Stimulated activated CD8-positive, alpha-beta memory T cell treated with anti-CD3 and anti-CD28 coated beads, Interleukin-7, amount 100 ng/mL, for 1 hour (primary cell): ENCODE measurements at places on chromosomes 2 and 18.

DNA sequence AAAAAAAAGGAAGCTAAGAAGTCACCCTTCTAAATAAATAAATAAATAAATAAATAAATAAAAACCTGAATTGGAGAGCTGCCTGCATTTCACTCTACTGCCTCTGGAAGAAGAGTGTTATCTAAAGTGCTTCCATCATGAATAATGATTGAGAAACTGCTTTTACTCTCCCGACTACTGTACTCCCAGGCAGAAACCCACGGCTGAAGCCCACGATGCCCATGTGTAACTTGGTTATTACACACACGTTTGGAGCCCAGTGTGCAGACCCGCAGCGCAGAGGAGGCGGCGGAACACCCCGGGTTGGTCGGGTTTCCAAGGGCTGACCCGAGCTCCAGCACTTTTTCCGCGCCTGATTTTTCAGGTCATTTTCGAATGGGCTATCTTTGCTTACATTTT is 697 bp upstream of the SPATS2L start:
- DNase-seq = no peak

- DNase-seq = no peak
Measured at GRCh38 chr18:34729740-34730355, 19.8 kb downstream of the DTNA start.

- no peak for DNase-seq
Measured at GRCh38 chr2:132662732-132663131, 7.3 kb downstream of the LYPD1 start.

DNA sequence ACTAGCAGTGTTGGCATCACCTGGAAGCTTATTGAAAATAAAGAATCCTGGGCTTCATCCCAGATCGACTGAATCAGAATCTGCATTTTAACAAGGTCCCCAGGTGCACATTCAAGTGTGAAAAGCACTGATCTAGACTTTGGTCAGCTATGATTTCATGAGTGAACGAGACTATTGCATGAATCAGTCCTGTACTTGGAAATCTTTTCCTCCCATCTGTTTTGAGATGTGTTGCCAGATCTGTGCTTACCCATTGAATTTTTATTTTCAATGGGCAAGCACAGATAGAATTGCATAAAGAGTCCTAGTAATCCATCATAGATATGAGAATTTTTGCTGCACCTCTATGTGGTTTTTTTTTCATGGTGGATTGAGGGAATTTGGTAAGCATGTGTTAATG is 64.0 kb downstream of the PMS1 start:
- DNase-seq = no peak

- no peak for DNase-seq
Measured at GRCh38 chr2:12167525-12168317, 421.3 kb downstream of the LPIN1 start.

GRCh38 chr18:34261865-34262780 is 37.4 kb upstream of the NOL4 start:
- no peak for DNase-seq

DNA sequence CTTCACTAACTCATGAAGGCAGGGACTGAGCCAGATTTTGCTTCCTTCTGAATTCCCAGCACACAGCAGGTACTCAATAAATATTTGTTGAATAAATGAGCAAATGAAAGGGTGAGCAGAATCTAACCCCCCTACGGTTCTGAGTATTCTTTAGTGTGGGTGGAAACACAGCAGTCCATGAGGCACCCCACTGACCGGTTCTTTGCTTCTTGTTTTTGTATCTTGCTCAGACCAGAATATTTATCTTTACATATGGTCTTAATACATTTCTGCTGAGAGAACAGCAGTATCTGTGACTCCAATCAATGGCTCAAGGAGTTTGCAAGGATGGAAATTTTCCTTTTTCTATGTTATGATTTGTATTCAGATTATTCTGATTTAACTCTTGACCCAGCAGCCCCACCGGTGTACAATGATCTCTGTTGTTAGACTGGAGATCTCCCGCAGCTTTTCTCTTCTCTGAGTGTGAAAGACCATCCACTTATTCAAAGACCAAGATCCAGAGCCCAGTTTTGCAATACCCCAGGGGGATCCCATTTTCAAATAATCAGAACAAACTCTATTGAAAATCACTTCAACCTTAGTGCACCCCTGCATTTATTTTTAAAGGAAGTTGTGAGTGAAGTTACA is 506.5 kb upstream of the TNP1 start:
- no peak for DNase-seq

- DNase-seq = no peak
Measured at GRCh38 chr2:54555318-54555837, 99.3 kb downstream of the SPTBN1 start.

DNA sequence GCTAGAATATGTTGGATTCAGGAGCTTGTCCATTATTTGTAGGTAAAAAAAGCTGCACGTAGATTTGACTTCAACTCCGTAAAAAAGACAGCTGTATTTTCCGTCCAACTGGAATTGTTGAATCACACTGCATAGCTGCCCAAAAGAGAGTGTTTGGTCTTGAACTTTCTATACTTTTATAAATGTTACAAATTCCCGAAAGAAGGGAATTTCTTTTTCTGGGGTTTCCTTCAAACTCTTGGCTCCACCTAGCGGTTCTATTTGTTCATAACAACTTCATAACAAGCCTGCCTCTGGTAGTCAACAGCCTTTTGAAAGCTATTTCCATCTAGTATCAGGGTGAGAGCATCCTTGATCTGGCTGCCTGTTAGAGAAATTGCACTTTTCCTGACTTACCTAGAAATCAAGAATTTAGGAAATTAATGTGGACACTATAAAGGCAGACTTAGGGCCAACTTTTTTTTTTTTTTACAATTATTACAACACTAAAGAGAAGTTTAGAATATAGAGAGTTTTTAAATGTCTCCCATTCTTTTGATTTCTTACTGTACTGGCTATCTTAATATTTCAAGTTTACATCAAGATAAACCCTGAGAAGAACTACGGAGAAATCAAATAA is 48.1 kb downstream of the TMEM185B start:
- no peak for DNase-seq

- no peak for DNase-seq
Measured at GRCh38 chr18:70166668-70167067, 38.8 kb downstream of the RTTN start.

DNA sequence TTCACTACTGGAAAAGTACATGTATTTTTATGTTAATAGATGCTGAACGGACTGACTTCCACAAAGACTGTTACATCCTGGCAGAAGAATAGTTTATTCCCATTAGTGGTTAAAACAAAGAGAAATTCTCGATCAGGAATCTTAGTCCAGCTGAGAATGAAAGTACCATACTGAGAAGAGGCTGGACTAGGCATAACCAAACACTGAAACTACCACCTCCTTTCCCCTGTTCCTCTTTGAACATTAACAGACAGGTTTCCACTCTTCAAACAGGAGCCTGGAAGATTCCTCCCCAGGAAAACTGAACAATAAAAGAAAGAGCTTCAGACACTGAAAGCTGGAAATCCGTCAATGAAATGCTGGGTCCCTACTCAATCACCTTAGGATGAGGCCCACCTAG is 25.8 kb downstream of the LDAH start:
- DNase-seq = no peak

GRCh38 chr2:83112858-83113257 is 1346.2 kb downstream of the SUCLG1 start:
- DNase-seq = no peak

DNA sequence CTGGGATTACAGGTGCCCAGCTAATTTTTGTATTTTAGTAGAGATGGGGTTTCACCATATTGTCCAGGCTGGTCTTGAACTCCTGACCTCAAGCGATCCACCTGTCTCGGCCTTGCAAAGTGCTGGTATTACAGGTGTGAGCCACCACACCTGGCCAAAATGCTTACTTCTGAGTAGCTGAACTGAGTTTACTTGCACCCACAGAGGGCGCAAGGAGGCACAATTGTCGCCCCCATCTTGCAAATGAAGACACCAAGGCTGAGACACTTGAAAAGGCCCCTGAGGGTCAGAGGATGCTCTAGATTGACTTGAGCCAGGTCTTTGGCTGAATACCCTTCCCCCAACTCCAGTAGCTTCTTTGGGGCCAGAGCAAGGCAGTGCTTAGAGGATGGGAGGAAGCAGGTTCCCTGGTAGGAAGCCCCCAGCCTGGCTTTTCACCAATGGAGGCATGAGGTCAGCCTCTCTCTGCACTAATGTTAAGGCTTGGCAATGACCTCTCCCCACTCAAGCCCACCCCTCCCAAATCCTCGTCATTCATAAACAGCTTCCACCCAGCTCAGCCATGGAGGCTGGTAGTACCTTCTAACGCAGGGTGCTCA is 14.5 kb upstream of the KIF1A start:
- DNase-seq = no peak

GRCh38 chr2:65275141-65275915 is 47.7 kb downstream of the ACTR2 start:
- no peak for DNase-seq

DNA sequence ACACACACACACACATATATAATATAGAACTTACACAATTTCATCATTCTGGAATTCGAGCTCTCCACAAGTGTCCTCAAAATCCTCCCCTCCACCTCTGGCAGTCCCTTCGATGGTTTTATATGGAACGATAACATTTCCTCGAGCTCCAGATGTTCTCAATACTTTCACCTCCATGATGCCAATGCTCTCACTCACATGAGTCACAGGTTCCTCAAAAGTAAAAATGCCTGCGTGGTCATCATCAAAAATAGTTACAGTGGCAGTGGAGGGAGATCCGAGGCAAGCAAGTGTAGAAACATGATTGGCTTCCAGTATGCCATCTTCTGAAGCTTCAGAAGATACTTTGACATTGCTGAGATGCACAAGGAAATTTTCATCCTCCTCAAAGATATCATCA is 23.5 kb downstream of the SLC8A1 start:
- no peak for DNase-seq

- DNase-seq = no peak
Measured at GRCh38 chr2:164868563-164869419, 27.2 kb upstream of the COBLL1 start.

GRCh38 chr2:44793322-44793870 is 148.1 kb upstream of the SIX3 start:
- no peak for DNase-seq

DNA sequence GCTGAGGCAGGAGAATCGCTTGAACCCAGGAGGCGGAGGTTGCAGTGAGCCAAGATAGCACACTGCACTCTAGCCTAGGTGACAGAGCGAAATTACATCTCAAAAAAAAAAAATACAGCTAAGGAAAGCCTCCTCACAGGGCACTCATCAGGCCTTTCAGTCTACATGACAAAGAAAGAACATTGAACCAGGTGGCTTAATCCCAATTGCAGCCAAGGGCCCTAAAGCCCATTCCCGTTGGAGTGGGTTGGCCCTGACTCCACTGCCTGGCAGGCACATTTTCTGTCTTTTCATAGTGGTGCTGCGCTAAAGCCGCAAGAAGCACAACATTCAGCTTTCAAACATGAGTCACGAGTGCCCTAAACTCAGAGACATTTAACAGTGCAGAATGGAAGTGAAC is 372.5 kb downstream of the RNF144A start:
- no peak for DNase-seq

DNA sequence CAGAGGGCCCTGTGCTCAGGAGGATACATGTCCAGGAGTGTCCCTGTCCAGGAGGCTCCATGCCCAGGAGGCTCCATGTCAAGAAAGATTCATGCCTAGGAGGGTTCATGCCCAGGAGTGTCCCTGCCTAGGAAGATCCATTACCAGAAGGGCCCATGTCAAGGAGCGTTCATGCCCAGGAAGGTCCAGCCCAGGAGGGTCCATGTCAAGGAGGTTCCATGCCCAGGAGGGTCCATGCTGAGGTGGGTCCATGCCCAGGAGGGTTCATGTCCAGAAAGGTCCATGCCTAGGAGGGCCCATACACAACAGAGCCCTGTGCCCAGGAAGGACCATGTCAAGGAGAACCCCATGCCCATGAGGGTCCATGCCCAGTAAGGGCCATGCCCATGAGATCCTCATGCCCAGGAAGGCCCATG is 7.0 kb downstream of the GPR35 start:
- DNase-seq = no peak

- no peak for DNase-seq
Measured at GRCh38 chr18:41126541-41127235, 828.3 kb upstream of the PIK3C3 start.

DNA sequence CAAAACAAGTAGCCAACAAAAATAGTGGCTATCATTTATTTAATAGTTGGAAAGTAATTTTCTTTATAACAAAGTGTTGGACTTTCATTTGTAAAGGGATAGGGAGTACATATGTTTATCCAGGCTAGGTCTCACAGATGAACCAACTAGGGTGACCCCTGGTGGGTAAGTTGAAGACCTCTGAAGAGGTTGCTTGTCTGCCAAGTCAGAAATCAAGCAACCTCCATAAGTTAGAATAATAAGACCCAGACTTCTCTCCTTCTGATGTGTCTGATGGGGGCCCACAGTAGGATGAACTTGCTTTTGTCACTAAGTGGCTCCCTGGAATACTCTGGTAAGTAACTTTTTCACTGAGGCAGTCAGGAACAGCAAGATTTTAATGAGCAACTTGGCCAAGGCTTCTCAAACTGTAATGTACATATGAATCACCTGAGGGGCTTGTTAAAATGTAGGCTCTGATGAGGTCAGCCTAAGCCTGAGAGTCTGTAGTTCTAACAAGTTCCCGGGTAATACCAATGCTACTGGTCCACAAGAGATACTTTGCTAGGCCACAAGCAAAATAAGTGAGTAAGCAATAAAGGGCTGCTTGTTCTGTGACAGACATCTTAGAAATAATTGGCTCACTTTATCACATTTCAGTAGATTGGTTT is 319.6 kb downstream of the PIK3C3 start:
- DNase-seq = no peak

DNA sequence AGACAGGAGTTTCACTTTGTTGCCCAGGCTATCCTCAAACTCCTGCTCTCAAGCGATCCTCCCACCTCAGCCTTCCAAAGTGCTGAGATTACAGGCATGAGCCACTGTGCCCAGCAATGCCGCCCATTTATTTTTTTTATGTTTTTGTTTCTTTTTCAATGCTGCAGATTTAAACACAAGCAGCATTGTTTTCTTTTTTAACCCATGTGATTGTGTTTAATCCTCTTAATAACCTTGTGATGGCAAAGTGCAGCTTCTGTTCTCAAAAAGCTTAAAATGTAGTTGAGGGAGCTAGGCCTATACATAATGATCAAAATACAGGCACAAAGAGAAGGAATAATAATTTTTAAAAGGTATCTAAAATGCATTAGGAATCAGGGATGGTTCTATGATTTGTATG is 11.5 kb downstream of the MSGN1 start:
- no peak for DNase-seq

GRCh38 chr2:74383254-74383653 is 3.1 kb upstream of the DCTN1 start:
- DNase-seq = no peak

- no peak for DNase-seq
Measured at GRCh38 chr2:231923951-231924888, 2.0 kb downstream of the NPPC start.

- DNase-seq = no peak
Measured at GRCh38 chr18:43587538-43588153, 310.4 kb upstream of the SYT4 start.

DNA sequence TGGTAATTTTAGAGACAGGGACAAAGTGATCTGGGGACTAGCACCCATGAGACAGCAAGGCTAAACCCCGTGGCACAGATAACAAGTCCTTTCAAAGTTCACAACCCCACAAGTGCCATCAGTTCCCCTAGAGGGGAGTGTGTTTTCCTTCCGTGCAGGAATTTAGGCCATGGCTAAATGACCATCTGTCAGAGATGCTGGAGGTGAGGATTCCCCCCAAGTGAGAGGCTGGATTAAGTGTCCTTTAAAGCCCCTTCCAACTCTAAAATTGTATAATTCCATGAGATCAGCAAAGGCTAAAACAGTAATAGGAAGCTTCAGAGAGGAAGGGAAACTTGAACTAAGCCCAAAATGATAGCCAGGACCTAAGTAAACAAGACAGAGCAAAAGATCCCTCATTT is 8.7 kb downstream of the FEZ2 start:
- DNase-seq = no peak

GRCh38 chr2:51068237-51068636 is 36.3 kb upstream of the NRXN1 start:
- DNase-seq = no peak
